Activated T-helper 2 cell treated with anti-CD3 and anti-CD28 coated beads, Interferon-gamma antibody, Interleukin-2, Interleukin-4, amounts not matched to agents 10 μg/mL and 5 μg/mL and 100 μg/mL, durations not matched to agents 14 hours and 24 hours and 36 hours (primary cell): ENCODE measurements at places on chromosomes 12 and 14.

DNA sequence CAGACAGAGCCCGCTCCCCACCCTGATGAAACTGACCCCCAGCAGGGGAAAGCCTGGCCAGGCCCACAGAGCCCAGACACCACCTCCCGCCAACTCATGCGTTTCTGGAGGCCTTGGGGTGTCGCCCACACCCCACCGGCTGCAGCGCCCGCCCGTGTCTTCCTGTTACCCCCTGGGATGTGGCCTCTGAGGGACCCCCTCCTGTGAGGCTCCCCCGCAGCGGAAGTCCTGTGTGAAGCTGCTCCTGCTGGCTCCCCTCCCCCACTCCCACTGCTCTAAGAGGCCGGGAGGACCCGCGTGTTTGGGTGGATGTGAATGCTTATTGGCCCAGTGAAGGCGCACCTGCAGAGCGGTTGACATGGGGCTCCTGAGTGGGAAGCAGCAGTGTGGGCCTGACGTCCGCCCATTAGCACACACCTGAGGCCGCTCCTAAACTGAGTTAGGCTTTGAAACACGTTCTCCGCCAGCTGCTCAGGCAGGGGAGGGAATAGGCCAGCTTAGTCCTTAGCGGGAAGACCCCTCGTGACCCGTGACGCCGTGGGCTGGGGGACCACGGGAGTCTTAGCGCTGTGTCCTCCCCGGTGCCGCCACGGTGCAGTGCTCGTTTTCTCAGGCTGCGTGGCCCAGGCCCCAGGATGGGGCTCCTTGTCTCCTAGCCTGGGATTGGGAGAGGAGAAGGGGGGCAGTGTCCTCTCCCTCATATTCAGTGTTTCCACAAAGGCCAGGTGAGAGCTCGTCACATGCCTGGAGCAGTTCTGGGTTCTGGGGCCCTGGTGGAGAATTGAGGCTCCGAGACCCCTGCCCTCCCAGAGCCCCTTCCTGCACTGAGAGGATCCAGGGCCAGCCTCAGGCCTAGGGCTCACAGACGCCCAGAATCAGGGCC lies 323.4 kb upstream of the SFSWAP start:
- no peak for DNase-seq

GRCh38 chr12:32949815-32950214 lies 53.2 kb upstream of the PKP2 start:
- no peak for DNase-seq

DNA sequence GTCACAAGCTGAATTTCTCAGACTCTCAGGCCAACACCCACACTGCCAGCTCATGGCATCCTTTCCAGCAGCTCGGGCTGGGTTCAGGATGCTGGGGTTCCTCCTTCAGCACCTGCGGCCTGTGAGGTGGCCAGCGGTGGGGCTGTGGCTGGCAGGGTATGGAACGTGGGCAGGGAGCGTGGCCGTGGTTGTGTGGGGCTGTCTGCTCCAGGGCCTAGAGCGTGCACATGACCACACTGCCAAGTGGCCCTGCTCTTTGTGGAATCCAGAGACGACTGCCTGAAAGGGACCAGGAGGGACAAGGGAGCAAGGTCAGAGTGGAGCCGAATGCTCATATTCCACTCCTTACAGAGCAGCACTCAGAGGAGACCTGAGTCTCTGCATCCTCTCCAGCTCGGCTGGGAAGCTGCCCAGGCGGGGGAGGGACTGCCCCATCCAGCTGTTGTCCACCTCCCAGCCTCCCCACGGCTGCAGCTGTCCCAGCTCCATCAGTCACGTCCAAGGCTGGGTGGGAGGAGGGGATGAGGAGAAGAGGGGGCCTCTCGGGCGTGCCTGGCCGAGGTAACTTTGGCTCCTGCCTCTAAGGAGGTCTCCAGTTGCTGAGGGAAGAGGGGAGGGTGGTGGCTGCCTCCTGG lies 71.3 kb downstream of the TSPAN9 start:
- no peak for DNase-seq

DNA sequence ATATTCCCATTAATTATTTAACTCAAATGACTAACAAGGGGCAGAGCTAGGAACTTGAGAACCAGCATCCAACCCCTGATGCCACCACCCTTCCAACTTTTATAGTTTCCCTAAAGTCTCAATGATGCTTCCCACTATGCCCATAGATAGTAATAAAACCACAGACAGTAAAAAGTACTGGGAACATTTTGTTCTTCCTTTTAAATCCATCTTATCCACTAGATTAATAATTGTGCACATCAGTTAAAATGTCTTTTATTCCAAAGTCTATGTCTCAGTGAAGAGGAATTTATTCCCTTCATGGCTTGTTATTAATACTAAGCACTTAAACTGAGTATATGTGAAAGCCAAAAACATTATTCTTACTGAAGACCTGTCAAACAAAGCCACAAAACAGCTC lies 45.8 kb downstream of the SINHCAF start:
- no peak for DNase-seq

GRCh38 chr12:114167431-114167830 lies 201.3 kb upstream of the RBM19 start:
- no peak for DNase-seq

- DNase-seq, result no peak
Observed at GRCh38 chr12:89789862-89790261, 81.2 kb upstream of the ATP2B1 start.

DNA sequence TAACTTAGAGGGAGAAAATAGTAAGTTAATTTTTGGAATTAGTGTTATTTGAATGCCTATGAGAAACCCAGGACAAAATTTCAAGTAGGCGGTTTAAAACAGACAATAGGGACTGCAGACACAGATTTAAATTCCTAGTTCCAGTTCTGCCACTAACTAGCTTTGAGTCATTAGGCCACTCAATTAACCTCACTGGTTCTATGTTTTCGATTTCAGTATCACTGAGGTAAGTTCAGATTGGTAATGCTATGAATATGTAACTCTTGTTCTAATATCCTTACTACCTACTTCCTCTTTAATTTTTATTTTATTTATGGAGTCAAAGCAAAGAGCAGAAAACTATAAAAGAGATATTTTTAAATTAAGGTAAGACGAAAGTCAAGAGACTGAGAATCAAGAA lies 52.6 kb downstream of the GALC start:
- no peak for DNase-seq

DNA sequence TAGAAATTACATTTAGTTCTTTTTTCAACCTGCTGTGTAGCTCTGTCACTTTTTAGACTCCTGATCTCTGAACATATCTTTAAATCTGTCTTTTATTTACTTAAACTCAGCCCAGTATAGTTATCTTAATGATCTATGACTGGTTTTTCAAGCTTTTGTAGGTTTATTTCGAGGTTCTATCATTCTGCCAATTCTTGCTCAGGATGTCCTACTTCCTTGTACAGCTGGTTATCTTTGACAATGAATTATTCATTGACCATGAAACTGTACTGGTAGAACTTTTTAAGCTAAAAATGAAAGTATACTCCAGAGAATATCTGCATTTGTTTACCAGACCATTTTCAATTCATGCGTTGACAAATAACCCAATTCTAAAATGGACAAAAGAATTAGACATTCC lies 37.8 kb downstream of the TC2N start:
- DNase-seq, result no peak

DNA sequence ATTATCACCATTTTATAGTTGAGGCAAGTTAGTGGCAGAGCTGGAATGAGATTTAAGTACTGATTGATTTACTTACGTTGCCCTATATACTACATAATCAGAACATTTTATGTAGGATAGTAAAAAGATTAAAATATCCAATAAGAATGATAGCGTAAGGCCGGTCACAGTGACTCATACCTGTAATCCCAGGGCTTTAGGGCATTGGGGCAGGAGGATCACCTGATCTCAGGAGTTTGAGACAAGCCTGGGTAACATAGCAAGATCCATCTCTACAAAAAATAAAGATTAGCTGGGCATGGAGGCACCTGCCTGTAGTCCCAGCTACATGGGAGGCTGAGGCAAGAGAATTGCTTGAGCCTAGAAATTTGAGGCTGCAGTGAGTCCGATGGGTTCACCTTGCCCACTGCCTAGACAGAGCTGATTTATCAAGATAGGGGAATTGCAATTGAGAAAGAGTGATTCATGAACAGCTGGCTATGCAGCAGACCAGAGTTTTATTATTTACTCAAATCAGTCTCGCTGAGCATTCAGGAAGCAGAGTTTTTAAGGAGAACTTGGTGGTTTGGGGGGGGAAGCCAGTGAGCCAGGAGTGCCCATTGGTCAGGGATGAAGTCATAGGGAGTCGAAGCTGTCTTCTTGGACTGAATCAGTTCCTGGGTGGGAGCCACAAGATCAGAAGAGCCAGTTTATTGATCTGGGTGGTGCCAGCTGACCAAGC lies 24.7 kb upstream of the SGPP1 start:
- DNase-seq, result no peak

DNA sequence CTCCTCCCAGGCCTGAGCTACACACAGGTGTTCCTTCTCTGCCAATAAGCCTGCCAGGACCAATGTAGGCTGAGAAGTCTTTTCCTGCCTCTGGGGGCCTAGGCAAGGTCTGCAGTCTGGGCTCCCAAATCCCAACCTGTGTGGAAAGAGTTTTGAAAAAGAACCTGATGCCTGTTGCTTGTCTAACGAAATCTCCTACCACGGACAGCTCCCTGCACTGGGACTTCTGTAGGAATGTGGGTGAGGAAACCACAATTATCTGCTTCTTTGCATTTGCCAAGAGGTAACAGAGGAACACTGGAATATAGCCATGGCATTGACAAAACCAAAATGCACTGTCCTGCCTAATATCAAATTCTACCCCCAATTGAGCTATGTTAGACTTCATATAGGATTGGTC lies 877.0 kb upstream of the TMEM132C start:
- DNase-seq, result no peak

DNA sequence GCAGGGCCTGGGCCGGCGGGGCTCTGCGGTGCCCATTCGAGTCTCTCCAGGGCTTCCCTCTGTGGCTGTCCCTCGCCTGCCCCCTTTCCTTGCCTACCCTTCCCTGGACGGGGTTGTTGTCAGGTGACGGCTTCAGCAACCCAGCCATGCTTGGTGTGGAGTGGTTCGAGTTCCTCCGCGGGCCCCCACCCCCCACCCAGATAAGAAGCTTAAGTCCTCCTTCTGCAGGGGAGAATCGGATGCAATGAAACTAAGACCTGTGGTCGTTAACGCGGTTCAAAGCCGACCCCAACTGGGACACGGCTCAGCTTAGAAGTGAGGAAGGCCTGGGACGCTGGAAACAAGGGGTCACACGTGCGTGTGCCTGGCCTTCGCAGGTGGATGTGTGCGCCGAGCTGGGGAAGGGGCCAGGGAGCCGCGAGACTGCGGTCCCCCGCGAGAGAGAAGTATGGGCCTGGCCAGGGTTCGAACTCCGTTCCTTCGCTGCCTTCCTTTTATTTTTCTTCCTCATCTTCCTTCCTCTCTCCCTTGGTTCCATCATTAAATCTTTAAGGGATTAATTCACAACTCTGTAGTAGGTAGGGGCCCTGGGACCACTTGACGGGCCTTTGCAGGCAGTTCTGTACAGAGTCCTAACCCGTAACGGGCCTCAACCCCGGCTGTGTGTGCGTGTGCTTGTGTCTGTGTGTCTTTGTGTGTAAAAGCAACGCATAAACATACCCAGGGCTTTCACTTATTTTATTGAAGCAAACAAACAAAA lies 3.5 kb downstream of the TTC6 start:
- DNase-seq, result no peak
